Central memory CD8-positive, alpha-beta T cell (primary cell): ENCODE measurements at places on chromosomes 6 and 20.

- no peaks in the 10 kb centered on the region for H3K36me3 ChIP-seq
- no peak overlapping the region for H3K4me3 ChIP-seq
- no peak for DNase-seq
- H3K27me3 ChIP-seq, result peaks cover 40% of the 10 kb centered on the region
Measured at GRCh38 chr6:1175877-1176276, 136.0 kb upstream of the FOXQ1 start.

DNA sequence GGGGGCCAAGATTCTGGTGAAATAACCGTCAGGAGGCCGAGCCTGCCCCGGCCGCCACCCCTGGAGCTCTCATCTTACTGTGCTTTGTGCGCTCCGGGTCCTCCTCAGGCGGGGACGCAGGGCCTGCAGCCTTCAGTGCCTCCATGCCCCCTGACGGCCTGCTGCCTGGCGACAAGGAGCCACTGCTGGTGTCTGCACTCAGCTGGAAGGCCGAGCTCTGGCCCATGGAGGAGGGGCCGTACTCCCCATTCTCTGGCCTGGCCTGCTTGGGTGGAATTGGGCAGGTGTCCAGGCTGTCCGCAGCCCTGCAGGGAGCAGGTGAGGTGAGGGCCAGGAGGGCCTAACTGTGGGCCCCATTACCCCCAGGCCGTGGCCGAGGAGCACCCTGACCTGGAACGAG, 5.3 kb downstream of the ZNF512B start:
- no peaks in the 10 kb centered on the region for H3K27me3 ChIP-seq
- peaks cover 6% of the 10 kb centered on the region for H3K36me3 ChIP-seq
- peaks cover 8% of the 10 kb centered on the region for H3K4me1 ChIP-seq
- no peak for DNase-seq
- no peak overlapping the region for H3K4me3 ChIP-seq

GRCh38 chr6:154732538-154733182, 556 bp upstream of the SCAF8 start:
- DNase-seq, result no peak
- H3K4me1 ChIP-seq, result peaks cover 21% of the 10 kb centered on the region
- no peaks in the 10 kb centered on the region for H3K27me3 ChIP-seq
- peak overlapping the region; percentile 92 for H3K27ac ChIP-seq
- H3K36me3 ChIP-seq, result peaks cover 11% of the 10 kb centered on the region

GRCh38 chr20:61442075-61442670, 190.1 kb downstream of the CDH4 start:
- H3K27me3 ChIP-seq, result peaks cover 5% of the 10 kb centered on the region
- H3K36me3 ChIP-seq, result no peaks in the 10 kb centered on the region
- no peaks in the 10 kb centered on the region for H3K4me1 ChIP-seq
- no peak overlapping the region for H3K4me3 ChIP-seq

DNA sequence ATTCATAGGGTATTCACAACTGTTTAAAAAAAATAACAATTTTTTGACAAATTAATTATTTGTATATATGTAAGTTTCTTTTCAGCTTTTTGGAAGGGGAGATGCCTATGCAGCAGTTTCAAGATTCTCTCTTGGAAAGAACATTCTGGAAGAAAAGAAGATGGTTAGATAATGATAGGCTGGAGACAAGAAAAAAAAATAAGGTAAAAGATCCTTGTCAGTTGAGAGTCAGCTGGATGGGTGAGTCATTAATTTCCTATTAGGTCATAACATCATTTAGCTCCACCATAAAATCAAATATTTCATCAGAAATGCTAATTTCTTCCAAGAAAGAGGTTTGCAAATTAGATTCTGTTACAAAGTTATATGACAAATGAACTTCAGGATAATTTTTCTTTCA, 880.4 kb downstream of the EPHA7 start:
- no peak overlapping the region for H3K27ac ChIP-seq
- no peaks in the 10 kb centered on the region for H3K4me1 ChIP-seq
- H3K4me3 ChIP-seq, result no peak overlapping the region
- no peaks in the 10 kb centered on the region for H3K27me3 ChIP-seq

- H3K4me1 ChIP-seq, result no peaks in the 10 kb centered on the region
- no peaks in the 10 kb centered on the region for H3K36me3 ChIP-seq
- no peak overlapping the region for H3K27ac ChIP-seq
- H3K4me3 ChIP-seq, result no peak overlapping the region
- DNase-seq, result no peak
Measured at GRCh38 chr6:81237226-81237625, 515.3 kb downstream of the TENT5A start.

DNA sequence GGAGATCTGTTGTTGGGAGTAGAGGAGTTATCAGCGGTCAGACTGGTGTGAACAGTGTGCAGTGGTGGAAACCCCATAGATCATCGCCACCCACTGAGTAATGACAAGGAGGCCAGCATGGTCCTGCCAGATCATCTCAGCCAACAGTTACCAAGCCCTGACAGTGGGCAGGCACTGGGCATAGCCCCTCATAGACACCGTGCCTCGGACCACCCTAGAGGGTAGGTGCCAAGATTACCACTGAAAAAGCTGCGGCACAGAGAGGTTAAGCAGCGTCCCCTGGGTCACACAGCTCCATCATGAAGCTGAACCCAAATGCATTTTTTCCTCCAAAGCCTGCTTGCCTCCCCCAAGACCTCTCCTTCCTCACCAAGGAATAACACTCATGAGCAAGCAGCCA, 21.5 kb upstream of the BMP7 start:
- peaks cover 83% of the 10 kb centered on the region for H3K27me3 ChIP-seq
- no peaks in the 10 kb centered on the region for H3K36me3 ChIP-seq
- DNase-seq, result no peak
- H3K4me3 ChIP-seq, result no peak overlapping the region

GRCh38 chr6:15914553-15914952, 214.3 kb upstream of the MYLIP start:
- peaks cover 6% of the 10 kb centered on the region for H3K4me1 ChIP-seq
- no peaks in the 10 kb centered on the region for H3K27me3 ChIP-seq
- H3K4me3 ChIP-seq, result no peak overlapping the region
- H3K36me3 ChIP-seq, result no peaks in the 10 kb centered on the region
- no peak for DNase-seq

DNA sequence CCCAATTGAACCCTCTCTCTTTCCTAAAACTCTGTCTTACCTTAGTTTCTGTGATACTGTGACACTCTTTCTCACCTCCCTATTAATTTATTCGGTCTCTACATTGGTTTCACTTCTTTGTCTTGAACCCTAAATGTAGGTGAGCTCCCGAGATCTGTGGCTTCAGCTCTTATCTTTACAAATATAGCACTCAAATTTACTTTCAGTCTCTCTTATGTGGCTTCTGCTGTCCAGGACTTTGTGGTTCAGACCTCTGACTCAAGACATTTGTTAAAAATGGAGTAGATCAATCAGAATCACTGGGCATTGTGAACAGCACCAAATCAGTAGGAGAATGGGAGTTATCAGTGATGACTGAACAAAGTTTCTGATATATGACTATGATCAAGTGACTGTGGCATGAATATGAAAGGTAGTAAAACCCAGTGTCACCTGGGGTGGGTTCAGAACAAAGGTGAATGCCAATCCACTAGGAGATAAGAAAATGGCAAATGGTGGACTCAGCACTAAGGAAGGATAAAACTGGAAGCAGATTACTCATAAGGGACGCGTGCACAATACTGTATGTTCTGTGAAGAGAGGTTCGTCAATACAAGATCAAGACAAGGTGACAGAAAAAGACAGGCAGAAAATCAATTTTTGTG, 27.2 kb downstream of the IL17F start:
- no peak overlapping the region for H3K27ac ChIP-seq
- H3K4me3 ChIP-seq, result no peak overlapping the region
- peaks cover 19% of the 10 kb centered on the region for H3K27me3 ChIP-seq
- H3K4me1 ChIP-seq, result peaks cover 6% of the 10 kb centered on the region

- no peaks in the 10 kb centered on the region for H3K27me3 ChIP-seq
- H3K36me3 ChIP-seq, result no peaks in the 10 kb centered on the region
- no peak overlapping the region for H3K4me3 ChIP-seq
- H3K27ac ChIP-seq, result no peak overlapping the region
- H3K4me1 ChIP-seq, result peaks cover 11% of the 10 kb centered on the region
Measured at GRCh38 chr6:45047573-45047972, 280.6 kb upstream of the RUNX2 start.

GRCh38 chr6:126812651-126813050, 305.8 kb upstream of the RSPO3 start:
- H3K36me3 ChIP-seq, result peaks cover under 1% of the 10 kb centered on the region
- no peak overlapping the region for H3K4me3 ChIP-seq
- DNase-seq, result no peak
- H3K27ac ChIP-seq, result no peak overlapping the region
- no peaks in the 10 kb centered on the region for H3K4me1 ChIP-seq
- H3K27me3 ChIP-seq, result no peaks in the 10 kb centered on the region

GRCh38 chr6:42745083-42745639, 742 bp downstream of the TBCC start:
- DNase-seq, result no peak
- H3K36me3 ChIP-seq, result peaks cover 29% of the 10 kb centered on the region
- H3K27me3 ChIP-seq, result no peaks in the 10 kb centered on the region
- peaks cover 27% of the 10 kb centered on the region for H3K4me1 ChIP-seq
- H3K4me3 ChIP-seq, result peak overlapping the region; percentile 94
- peak overlapping the region; percentile 97 for H3K27ac ChIP-seq

DNA sequence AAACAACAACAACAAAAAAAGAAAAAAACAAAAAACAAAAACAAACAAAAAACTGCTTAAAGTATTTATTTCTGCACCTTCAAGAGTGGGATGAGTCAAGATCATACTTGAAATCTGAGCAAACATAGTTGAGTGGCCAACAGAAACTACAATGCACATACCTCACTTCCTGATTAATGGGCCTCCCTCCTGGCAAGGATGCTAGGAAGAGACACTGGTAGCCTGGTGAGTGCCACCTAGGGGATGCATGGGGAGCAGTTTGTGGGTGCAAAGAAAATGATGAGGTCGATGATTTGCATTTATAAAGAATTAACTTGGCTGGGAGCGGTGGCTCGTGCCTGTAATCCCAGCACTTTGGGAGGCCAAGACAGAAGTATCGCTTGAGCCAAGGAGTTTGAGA, 808.1 kb downstream of the MAFB start:
- no peak overlapping the region for H3K4me3 ChIP-seq
- DNase-seq, result no peak
- no peaks in the 10 kb centered on the region for H3K4me1 ChIP-seq
- no peak overlapping the region for H3K27ac ChIP-seq

GRCh38 chr6:100593522-100593921, 128.8 kb upstream of the SIM1 start:
- H3K27me3 ChIP-seq, result no peaks in the 10 kb centered on the region
- peaks cover 20% of the 10 kb centered on the region for H3K36me3 ChIP-seq
- H3K4me3 ChIP-seq, result no peak overlapping the region
- H3K27ac ChIP-seq, result no peak overlapping the region
- no peak for DNase-seq

- peaks cover 5% of the 10 kb centered on the region for H3K4me1 ChIP-seq
- no peak overlapping the region for H3K4me3 ChIP-seq
- peaks cover 27% of the 10 kb centered on the region for H3K27me3 ChIP-seq
- no peak overlapping the region for H3K27ac ChIP-seq
- H3K36me3 ChIP-seq, result no peaks in the 10 kb centered on the region
Measured at GRCh38 chr6:14102383-14102782, 15.2 kb upstream of the CD83 start.

GRCh38 chr6:35402136-35402855, 49.8 kb upstream of the FANCE start:
- no peak for DNase-seq
- peak overlapping the region; percentile 26 for H3K27ac ChIP-seq
- H3K4me1 ChIP-seq, result peaks cover 45% of the 10 kb centered on the region
- no peak overlapping the region for H3K4me3 ChIP-seq

DNA sequence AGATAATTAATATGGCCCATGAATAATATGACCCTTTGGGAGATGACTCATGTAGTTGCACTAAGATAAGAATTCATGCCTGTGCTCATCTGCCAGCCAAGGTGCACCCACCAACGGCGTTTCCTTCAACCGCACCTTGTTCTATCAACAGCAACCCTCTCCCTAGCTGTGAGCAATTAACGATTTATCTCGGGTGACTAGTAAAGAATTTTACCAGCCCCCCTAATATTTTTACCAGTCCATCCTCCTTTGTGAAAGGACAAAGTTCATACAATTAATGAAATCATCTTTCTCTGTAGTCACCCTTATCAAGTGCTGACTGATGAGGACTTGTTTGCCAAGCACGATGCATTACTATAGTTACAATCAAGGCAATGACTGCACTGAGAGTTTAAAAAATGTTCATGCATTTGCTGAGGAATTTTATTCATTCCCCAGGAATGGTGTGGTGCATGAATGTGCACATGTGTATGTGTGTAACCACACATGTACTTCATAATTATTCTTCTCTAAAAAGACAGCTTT, 118.7 kb downstream of the SMOC2 start:
- no peaks in the 10 kb centered on the region for H3K36me3 ChIP-seq
- no peak for DNase-seq
- no peaks in the 10 kb centered on the region for H3K4me1 ChIP-seq
- no peak overlapping the region for H3K4me3 ChIP-seq
- peaks cover 9% of the 10 kb centered on the region for H3K27me3 ChIP-seq

GRCh38 chr6:24205020-24205492, 79.0 kb downstream of the NRSN1 start:
- no peak overlapping the region for H3K4me3 ChIP-seq
- no peak overlapping the region for H3K27ac ChIP-seq
- no peaks in the 10 kb centered on the region for H3K4me1 ChIP-seq
- H3K36me3 ChIP-seq, result no peaks in the 10 kb centered on the region

GRCh38 chr6:34684919-34685318, 11.6 kb downstream of the ILRUN start:
- no peaks in the 10 kb centered on the region for H3K27me3 ChIP-seq
- no peak for DNase-seq
- H3K4me1 ChIP-seq, result peaks cover 40% of the 10 kb centered on the region
- peaks cover 8% of the 10 kb centered on the region for H3K36me3 ChIP-seq
- H3K4me3 ChIP-seq, result no peak overlapping the region

DNA sequence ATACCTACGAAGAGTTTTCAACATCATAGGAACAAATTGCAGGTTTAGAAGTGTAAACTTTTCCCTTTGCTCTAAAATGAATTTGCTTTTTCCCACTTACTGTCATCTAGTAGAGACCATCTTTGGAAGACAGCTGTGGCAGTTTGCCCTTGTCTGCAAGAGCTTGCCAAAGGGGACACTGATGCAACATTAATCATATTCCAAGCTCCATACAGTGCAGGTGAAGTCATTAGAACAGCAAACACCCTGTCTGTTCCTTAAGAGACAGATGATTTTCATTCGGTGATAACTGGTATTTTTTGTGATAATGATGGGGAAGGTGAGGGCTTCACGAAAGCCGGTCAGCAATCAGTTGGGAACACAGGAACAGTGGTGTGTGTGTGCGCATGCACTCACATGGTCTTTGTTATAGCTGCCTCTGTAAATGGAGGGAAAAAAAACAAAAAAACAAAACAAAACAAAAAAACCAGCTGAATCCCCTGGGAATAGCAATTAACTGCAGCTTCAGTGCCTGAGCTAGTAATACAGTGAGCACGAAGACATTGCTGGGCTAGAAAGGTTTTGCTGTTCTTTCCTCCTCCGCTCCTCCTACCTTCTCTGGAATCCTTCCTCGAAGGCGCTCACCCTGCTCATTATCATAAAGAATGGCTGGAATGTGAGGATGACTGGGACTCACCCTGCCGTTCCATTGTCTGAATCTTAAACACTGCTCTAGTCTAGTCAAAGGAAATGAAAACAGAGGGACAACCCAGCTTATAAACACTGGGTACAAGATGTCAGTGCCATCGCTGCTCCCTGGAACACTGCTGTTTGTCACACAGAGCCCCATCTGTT, 35.2 kb upstream of the KIF13A start:
- H3K27ac ChIP-seq, result no peak overlapping the region
- peaks cover 11% of the 10 kb centered on the region for H3K27me3 ChIP-seq
- no peaks in the 10 kb centered on the region for H3K4me1 ChIP-seq
- no peaks in the 10 kb centered on the region for H3K36me3 ChIP-seq

GRCh38 chr6:19444481-19444880, 392.7 kb upstream of the ID4 start:
- H3K4me3 ChIP-seq, result no peak overlapping the region
- H3K27ac ChIP-seq, result no peak overlapping the region
- DNase-seq, result no peak
- H3K36me3 ChIP-seq, result no peaks in the 10 kb centered on the region
- no peaks in the 10 kb centered on the region for H3K4me1 ChIP-seq
